ENCODE measurements at places on chromosomes 3 and 15.

- DNase-seq = no peak
Observed at GRCh38 chr15:93165734-93166470, 76.9 kb upstream of the RGMA start.

- DNase-seq = no peak
Observed at GRCh38 chr15:58396181-58396580, 35.6 kb upstream of the LIPC start.

- DNase-seq = no peak
Observed at GRCh38 chr3:55091381-55092225, 163.7 kb upstream of the LRTM1 start.

DNA sequence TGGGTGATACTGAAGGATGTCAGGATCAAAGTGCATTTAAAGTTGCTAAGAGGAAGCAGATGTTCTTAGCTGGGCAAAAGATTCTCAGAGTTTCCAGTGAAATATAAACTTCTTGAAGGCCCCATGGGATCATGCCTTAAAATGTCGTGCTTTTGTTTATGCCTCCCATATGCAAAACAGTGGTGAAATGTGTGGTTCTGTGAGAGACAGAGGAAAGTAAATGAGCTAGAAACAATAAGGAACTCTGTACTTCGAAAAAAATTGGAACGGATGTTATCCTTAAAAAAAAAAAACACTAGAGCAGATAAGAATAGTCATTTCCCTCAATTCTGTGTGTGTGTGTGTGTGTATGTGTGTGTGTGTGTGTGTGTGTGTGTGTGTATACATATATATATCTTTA, 497.0 kb upstream of the TBL1XR1 start:
- no peak for DNase-seq

DNA sequence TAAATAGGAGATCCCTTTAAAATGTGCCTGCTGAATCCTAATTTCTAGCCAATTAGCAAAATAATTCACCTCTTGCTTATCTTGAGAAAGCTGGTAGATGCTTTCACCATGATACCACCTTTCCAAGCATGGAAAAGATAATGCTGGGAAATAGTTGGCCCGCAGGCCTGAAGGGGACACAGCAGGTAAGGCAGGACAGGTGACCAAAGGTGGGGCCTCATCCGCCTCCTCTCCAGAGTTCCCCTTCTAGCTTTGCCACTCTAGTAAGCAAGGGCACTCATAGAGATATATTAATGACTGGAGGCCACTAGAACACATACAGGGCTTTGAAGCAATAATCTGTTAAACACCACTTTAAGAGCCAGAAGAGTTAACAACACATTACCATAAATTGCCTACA, 45.5 kb downstream of the SATB1 start:
- no peak for DNase-seq

DNA sequence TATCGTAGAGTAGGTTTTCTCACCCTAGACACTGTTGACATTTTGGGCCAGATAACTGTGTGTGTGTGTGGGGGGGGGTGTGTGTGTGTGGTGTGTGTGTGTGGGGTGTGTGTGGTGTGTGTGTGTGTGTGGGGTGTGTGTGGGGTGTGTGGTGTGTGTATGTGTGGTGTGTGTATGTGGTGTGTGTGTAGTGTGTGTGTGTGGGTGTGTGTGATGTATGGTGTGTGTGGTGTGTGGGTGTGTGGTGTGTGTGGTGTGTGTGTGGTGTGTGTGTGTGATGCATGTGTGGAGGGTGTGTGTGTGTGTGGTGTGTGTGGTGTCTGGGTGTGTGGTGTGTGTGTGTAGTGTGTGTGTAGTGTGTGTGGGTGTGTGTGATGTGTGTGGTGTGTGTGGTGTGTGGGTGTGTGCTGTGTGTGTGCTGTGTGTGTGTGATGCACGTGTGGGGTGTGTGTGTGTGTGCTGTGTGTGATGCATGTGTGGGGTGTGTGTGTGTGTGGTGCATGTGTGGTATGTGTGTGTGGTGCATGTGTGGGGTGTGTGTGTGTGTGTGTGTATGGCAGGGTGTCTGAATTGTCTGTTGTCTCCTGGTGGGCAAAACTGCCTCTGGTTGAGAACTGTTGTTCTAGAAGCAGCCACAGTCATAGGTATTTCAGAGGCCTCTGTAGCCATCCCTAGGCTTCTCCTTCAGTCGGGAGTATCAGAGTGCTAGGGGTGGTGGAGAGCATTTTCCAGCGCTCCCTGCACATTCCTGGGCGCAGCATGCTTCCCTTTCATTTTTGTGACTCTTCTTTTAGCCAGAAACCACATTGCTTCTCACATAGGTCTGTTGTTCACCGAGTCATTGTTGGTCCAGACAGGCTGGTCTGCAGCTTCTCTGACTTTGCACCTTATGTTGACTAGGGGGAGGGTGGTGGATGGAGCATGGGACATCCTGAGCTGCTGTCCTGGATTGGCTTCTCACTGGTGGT, 84.4 kb downstream of the THSD4 start:
- no peak for DNase-seq

GRCh38 chr15:84947947-84948830, 33.5 kb upstream of the PDE8A start:
- DNase-seq = no peak

GRCh38 chr3:101300073-101300472, 20.3 kb downstream of the IMPG2 start:
- no peak for DNase-seq

DNA sequence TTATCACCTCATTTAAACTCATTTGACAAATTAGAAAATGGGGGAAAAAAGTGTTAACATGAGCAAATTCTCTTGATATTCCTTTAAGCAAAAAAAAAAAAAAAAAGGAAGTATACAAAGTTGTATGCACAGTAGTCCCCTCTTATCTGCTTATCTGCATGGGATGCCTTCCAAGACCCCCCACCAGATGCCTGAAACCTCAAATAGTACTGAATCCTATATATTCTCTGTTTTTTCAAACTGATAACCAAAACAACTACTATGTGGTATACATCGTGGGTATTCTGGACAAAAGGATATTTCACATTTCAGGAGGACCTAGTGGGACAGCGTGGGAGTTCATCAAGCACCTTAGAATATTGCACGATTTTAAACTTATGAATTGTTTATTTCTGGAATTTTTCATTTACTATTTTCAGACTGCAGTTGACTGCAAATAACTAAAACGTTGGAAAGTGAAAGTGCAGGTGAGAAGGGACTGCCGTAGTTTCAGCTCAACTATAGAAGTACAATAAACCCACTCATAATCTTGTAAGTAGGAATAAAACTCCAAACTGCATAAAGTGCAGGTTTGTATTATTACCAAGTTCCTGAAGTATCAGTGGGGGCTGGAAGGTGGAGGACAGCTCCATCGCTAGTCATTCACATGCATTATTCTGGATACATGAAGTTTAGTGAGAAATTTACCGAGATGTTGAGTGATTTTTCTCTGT, 43.6 kb upstream of the PLCL2 start:
- DNase-seq = no peak

GRCh38 chr15:54410481-54410880, 432.2 kb downstream of the UNC13C start:
- DNase-seq = no peak

- DNase-seq = no peak
Observed at GRCh38 chr3:79369306-79369705, 398.5 kb downstream of the ROBO1 start.

DNA sequence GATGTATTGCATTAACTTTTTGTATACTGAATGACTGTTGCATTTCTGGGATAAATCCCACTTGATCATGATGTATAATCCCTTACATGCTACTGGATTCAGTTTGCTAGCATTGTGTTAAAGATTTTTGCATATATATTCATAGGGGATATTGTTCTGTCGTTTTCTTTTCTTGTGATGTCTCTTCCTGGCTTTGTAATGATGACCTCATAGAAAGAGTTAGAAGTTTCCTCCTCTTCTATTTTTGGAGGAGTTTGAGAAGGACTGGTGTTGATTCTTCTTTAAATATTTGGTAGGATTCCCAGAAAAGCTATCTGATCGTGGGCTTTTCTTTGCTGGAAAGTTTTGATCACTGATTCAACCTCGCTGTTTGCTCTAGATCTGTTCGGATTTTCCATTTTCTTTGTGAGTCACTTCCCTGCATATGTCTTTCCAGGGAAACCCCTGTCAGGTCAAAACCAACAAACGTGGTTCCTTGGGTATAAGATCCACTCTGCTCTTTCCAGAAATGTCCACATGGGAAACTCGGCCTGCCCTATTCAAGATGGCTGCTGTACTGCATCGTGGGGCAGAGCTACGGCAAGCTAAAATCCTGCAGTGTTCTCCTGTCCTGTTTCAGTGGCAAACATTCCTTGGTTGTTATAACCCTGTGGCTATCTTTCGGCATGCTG, 120.4 kb downstream of the GABRG3 start:
- DNase-seq = no peak

DNA sequence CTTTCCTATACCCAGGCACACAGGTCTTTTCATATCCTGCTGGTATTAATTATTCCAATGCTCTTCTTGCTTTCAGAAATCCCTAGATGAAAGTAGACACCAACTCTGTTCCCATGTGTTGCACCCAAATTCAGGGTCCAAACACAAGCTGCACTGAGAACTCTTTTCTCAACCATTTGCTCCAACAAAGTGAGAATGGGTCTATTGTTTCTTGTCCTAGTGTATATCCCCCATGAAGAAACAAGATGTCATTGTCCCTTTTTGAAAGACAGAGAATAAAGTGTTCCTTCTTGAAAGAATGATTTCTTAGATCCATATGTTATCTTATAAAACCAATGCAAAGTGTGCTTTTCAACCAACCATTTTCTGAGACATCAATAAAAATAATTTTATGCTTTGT, 353.7 kb downstream of the CNTN6 start:
- no peak for DNase-seq

DNA sequence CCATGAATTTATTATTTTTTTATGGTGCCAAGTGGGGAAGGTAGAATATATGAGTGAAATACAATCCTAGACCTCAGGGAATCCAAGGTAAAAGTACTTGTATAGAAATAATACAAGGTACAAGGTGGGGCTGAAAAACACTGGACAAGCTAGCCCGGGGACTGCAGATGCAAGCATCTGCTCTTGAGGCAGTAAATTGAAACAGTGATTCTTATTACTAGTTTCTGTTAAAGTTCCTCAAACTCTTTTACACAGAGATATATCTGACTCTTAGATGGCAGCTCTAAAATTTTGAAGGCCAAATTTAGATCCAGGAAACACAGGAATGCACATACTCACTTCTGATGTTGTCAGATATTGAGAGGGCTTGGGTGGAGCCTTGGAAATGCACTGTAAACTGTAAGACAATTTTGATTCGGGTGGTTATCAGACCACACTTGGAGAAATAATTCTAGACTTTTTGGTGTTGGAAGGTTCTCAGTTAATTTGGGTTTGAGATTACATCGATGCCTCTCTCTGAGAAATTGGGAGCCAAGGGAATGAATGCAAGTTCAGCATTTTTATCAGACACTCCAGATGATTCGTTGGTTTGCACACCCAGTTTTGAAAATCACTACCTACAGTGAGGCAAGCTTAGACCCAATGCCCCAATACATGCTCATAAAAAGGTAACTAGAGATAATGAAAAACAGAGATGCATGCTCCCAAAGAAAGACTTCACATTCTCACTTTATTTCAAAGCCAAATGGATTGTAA, 7.3 kb downstream of the TP63 start:
- DNase-seq = no peak

GRCh38 chr3:66904336-66904735, 93.8 kb upstream of the KBTBD8 start:
- DNase-seq = no peak

GRCh38 chr3:36911990-36912804, 32.7 kb downstream of the TRANK1 start:
- DNase-seq = no peak

GRCh38 chr3:71087143-71088018, 496.1 kb downstream of the FOXP1 start:
- DNase-seq = no peak

- DNase-seq = no peak
Observed at GRCh38 chr3:171113716-171114115, 87.2 kb upstream of the SLC2A2 start.

- DNase-seq = no peak
Observed at GRCh38 chr3:128367221-128367620, 99.5 kb downstream of the DNAJB8 start.

- no peak for DNase-seq
Observed at GRCh38 chr3:38446812-38447211, 6.9 kb upstream of the ACVR2B start.

GRCh38 chr3:110243081-110243480, 828.5 kb upstream of the NECTIN3 start:
- no peak for DNase-seq

DNA sequence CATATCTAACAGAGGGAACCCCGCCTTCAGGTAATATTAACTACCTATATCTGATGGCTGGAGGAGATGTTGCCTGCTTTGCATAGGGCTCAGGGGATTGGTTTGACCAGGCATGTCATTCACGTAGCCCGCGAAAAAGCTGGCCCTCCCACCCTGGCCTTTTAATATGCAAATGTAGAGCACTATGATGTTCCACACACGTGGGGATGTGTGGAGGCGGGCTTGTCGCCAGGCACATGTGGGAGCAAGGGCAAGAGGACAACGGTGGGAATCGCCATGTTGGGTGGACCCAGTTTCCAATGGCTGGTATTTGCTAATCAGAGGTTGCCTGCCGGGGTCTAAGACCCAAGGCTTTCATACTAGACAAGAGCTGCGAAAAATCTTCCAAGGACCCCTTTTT, 469.8 kb downstream of the ZPLD1 start:
- DNase-seq = no peak

- no peak for DNase-seq
Observed at GRCh38 chr3:90005281-90005847, 897.9 kb downstream of the EPHA3 start.

DNA sequence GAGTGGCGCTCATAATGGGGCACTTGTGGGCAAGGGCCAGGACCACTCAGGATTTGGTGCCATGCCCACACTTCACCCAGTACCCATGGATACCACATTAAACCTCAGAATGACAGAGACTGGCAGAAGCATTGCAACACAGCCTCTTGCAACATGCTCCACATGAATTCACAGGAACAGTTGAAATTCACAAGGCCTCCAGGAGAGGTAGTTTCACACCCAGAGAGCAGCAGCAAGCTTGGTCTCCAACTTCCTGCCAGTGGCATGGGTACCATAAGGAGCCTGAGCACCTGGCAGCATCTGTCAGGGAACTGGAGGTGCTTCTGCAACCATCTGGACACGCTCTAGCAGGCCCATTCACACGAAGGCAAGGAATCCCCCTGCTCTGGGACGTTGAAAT, 101.0 kb downstream of the OSBPL10 start:
- DNase-seq = no peak

GRCh38 chr15:88391700-88392099, 75.5 kb downstream of the MRPL46 start:
- no peak for DNase-seq

DNA sequence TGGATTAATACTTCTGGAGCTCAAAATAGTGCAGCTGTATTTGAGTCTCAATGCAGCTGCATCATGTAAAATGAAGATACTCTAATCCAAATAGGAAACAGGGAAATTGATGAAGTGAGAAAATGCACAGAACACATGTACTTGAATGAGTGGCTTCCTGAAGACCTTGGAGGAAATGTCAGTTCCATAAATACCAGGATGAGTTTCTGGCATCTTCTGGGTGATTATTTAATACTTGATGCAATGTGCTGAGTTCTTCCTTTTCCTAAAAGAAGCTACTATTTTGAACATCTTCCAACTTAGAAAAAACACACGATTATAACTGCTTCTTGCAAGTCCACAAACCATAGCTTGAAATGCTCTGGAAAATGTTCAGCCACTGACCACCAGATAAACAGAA, 162.8 kb downstream of the SLC9A9 start:
- DNase-seq = no peak

GRCh38 chr15:76134537-76134936, 74.8 kb downstream of the TMEM266 start:
- no peak for DNase-seq

Data from activated T-cell treated with anti-CD3 and anti-CD28 coated beads for 1 hour (primary cell).